Astrocyte of the spinal cord (primary cell): ENCODE measurements at places on chromosomes 5 and 9.

DNA sequence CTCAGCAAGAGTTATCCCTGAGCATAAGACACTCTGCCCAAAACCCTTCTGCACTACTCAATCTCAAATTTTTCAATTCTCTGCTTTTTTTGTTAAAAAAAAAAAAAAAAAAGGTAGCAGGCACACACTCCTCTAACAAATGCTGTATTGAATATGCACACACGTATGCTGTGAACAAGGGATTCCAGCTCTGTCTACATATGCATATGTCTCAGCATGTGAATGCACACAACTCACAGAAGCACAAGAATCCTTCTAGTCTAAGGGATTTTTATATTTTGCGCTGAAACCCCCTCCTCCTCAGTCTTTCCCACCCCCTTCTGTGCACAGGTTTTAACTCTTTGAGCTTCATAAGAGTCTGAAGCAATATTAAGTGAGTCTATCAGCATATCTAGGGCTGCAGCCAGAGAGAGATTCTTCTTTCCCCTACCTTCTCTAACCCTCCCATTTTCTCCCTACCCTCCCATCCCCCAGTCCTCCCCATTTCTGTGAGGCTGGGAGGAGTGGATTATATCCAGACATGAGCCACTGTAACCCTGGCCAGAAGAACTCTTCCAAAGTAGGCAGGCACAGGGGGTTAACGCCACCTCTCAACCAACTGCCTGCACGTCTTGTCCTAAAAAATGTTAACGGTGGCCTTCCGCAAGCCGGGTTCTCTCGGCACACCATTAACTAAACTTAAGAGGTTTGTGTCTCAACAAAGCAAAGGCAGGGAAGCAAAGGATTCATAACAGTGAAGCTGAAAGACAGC lies 1.0 kb downstream of the GABRB2 start:
- DNase-seq, result no peak

GRCh38 chr9:29006628-29007027 lies 1433.3 kb upstream of the C9orf72 start:
- no peak for DNase-seq

DNA sequence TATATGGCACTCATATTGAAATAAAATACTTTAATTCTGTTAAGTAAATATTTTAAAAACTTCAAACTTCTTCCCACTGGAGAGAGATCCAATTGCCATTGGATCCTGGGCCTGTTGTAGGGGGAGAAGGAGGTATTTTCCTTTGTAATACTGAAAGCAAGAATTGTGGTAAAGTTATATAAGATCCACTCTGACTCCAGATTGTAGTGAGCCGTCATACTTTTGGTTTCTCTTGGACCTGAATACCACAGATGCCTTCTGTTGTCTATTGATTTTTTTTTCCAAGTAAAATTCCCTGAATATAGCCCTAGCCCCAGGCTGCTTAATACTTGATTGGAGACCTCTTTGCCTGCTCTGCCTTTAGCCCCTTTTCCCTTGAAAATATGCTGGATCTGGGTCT lies 86.9 kb downstream of the ATG10 start:
- no peak for DNase-seq

- DNase-seq, result no peak
Observed at GRCh38 chr5:124457901-124458300, 288.5 kb downstream of the ZNF608 start.

- no peak for DNase-seq
Observed at GRCh38 chr5:75365740-75366139, 28.7 kb downstream of the HMGCR start.

DNA sequence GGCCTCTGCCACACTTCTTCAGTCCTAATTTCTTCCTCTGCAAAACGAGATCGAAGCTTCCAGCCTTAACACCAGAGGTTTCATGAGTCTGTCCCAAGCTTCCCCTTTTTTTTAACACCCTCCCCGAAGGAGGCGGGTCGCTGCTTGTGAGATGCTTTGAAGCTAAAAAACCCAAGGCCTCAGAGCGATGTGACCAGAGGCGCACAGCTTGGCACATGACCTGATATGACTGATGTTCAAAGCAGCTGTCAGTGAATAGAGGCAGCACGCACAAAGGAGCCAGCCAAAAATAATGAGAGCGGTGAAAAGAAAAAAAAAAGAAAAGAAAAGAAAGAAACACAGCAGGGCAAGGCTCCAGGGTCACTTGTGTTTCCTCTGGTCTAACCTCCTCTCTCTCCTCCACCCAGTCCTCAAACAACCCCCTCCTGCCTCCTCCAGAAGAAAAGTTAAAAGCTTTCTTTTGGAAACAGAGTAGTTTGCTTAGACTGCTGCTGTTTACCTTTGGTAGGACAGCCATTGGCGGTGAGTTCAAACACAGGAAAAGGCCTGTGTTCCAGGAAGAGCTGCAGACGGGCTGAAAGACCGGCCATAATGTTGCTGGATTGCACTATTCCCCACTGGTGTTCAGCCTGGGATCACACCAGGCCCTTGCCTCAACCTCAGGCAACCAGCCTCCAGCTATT lies 10.9 kb upstream of the ZNF366 start:
- DNase-seq, result peak; percentile 80

DNA sequence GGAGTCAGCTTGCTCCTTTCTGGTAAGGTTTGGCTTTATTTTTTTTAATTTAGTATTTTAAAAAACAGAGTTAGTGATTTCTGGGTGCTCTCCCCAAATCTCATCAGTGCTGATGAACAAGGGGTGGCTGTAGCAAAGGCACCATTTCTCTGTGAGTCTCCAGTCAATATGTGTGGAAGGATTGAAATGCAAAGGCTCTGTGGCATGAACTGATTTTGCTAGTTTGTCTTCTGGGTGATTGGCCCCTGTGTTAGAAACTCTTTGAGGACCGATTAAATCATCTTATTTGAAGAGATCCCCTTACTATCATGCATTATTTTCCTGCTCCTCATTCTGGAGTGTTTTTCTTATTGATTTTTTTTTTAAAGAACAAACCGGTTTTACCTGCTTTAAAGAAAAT lies 596 bp downstream of the TEK start:
- DNase-seq, result no peak

GRCh38 chr5:38680094-38680825 lies 123.8 kb upstream of the LIFR start:
- no peak for DNase-seq

GRCh38 chr5:115857626-115858349 lies 16.1 kb downstream of the AP3S1 start:
- peak; percentile 78 for DNase-seq

- DNase-seq, result no peak
Observed at GRCh38 chr5:155485386-155485785, 471.8 kb downstream of the KIF4B start.

- no peak for DNase-seq
Observed at GRCh38 chr5:153630546-153630945, 140.1 kb downstream of the GRIA1 start.

DNA sequence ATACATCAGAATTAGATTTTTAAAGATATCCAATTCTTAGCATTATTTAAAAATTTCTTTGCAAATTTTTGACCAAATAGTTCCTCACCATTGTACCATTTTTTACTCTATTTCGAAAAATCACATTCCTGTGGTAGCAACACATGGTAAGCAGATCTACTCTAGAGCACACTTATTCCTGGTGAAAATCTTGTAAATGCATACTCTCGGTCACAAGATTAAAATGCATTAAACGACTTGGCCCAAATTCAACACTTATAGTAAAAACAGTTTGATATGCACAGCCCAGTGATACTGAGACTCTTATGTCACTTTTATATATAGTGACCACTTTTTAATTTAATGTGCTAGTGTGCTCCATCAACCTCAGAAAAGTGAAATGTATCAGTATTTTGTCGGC lies 208.8 kb upstream of the TARS1 start:
- no peak for DNase-seq

- DNase-seq, result no peak
Observed at GRCh38 chr5:98064118-98064685, 709.3 kb upstream of the RGMB start.

DNA sequence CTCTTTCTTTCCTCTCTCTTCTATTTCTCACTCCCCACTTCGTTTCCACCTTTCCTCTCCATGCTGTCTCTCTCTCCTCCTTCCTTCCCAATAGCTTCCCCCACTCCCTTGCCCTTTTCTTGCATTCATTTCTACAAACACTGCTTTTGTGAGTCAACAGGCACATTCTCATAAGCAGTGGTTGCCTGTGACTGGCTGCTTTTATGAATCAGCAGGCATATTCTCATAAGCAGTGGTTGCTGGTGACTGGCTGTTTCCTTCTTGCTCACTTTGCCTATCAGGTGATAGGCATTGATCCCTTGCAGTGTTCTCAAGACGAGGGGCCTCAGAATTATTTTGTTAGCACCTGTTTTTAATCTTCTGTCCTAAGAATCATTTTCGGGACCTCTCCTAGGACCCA lies 116.1 kb upstream of the ACTBL2 start:
- peak; percentile 78 for DNase-seq
